ENCODE measurements at places on chromosomes 12 and 14.

DNA sequence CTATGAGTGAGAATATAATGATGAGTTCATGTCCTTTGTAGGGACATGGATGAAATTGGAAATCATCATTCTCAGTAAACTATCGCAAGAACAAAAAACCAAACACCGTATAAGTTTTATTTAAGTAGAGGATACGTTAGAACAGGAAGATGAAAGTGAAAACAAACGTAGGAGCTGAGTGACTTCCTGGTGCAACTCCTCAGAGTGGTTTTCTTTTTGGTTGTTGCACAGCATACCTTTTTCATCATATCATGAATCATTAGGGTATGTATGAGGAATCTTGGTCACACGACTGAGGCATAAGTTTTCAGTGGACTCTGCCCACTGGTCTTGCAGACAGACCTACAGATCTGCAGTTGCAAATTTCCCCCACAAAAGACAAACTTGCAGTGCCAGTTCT lies 199.0 kb downstream of the LRFN5 start:
- DNase-seq: no peak

GRCh38 chr12:28683366-28683765 lies 465.7 kb upstream of the FAR2 start:
- no peak for DNase-seq

DNA sequence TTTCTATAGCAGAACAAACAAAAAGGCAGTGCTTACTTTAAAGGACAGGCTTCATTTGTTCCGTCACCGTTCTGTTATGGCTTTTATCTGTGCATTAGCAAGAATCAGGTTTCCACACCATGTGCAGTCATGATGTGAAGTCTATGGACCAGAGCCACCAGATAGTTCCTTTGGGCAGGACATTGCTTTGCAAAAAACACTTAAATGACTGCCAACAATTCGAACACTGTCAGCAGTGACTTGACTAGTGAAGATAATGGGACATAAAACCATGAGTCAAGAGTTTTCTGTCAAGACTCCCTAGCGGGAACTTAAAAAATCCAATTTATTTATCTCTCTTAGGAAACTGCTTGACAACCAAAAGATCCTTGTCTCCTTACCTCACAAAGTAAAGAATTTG lies 80.3 kb downstream of the NKX2-1 start:
- DNase-seq: no peak

DNA sequence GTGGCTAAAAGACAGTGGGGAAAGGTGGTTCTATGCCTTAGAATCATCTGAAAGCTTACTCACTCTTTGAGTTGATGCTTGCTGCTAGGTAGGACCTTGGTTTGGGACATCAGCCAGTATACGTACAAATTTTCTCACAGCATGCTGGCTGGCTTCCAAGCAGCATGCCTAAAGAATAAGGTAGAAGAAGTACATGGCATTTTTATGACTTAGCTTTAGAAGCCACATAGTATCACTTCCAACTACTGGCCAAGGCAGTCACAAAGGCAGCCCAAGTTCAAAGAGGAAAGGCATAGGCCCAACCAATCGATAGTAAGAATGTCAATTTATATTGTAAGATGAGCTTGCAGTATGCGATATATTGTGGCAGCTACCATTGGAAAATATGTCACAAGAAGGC lies 284.2 kb upstream of the CAND1 start:
- DNase-seq: no peak

DNA sequence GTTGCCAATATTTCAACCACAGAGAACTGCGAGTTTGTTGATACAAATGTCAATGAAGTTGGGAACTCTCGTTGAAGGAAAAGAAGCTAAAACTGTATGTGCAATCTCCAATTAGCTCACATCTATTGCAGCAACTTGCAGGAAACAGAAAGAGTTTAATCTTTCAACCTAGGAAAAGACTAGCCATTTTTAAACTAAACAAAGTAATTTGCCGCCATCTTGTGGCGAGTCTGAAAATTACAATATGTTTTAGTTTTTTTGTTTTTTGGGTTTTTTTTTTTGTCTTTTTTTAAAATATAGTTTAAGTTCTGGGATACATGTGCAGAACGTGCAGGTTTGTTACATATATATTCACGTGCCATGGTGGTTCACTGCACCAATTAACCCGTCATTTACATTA lies 131.2 kb upstream of the FOXG1 start:
- DNase-seq: no peak

GRCh38 chr12:18496156-18496555 lies 234.8 kb downstream of the PIK3C2G start:
- no peak for DNase-seq

GRCh38 chr12:119644930-119645329 lies 23.0 kb upstream of the PRKAB1 start:
- DNase-seq: no peak

DNA sequence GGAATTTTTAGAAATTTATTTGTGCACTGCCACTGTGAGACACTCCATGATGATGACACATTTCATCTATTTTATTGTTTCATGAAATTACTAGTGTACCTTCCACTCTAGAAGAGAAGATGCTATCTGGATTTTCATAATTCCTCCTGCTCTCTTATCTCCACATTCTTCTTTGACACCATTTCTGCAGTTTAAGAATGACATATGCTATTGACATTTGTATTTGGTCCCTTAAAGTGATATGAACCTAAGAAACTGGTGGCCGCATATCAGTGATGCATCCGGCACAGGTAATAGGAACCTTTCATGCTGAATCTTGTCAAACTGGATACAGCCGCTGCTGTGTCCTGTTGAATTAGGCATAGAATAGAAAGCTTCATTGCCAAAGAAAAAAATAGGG lies 696.3 kb downstream of the TMEM121 start:
- no peak for DNase-seq

DNA sequence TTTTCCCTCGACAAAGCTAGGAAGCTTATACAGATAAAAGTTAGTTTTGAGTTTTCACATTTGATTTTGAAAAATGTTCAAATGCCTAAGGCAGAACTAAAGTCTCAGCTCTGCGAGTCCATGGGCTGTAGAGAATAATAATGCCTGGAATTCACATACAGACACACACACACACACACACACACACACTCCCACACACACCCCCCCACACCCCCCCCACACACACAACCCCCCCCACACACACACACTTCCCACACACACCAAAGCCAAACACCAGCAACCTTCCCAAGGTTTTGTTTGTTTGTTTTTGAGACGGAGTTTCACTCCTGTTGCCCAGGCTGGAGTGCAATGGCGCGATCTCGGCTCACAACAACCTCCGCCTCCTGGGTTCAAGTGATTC lies 62.8 kb upstream of the EIF5 start:
- DNase-seq: no peak

DNA sequence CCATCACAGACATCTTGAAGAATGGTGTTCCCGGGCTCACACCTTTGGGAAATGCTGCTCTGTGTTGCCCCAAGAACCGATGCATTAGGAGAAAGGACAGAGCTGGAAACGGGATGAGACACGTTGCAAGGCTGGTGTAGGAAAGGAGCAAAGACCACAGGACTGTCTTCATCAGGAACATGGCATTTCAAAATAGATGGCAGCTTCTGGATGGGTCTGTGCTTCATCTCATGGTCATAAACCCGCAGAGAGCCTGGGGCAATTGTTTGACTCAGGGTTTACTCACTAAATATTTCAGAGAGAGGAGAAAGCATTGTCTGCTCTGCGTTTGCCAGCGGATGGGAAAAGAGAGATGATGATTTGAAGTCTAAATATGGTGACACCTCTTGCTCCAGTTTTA lies 76.3 kb downstream of the CACNA1C start:
- no peak for DNase-seq

Measured in D721Med (cell line).